H9 (cell line): ENCODE measurements at places on chromosomes 3 and 15. TPM values are rescaled to one million over a fixed set of nuclear protein-coding genes. Genes with fewer than 3 reads are reported as not detected.
A peak's percentile ranks its signal among the peaks of the same experiment; 100 is the strongest.

Gene SI
- not detected in 2 replicates for total RNA-seq

Gene KCNAB1
- 3.7 and 5.2 TPM in 2 replicates for total RNA-seq

Gene ZPLD1
- not detected in 2 replicates for total RNA-seq

Gene CCDC33
- 4.5 and 4.6 TPM in 2 replicates for total RNA-seq

Gene CHRFAM7A
- 2.4 and 4.3 TPM in 2 replicates for total RNA-seq

Gene ALS2CL
- 4.9 and 5.0 TPM in 2 replicates for total RNA-seq

Gene MST1R
- 4.9 and 5.3 TPM in 2 replicates for total RNA-seq

Gene ARGFX
- total RNA-seq: not detected in 2 replicates

GRCh38 chr3:20478436-20478835 is 292.4 kb upstream of the SGO1 start:
- no peak overlapping the region for H3K4me3 ChIP-seq
- DNase-seq: no peak
- no peaks in the 10 kb centered on the region for H3K4me1 ChIP-seq
- peaks cover 10% of the 10 kb centered on the region for H3K36me3 ChIP-seq
- no peak overlapping the region for H3K27ac ChIP-seq
- no peaks in the 10 kb centered on the region for H3K27me3 ChIP-seq

GRCh38 chr15:65212097-65212496 is 824 bp upstream of the CILP start:
- H3K27ac ChIP-seq: no peak overlapping the region
- DNase-seq: peak; percentile 69

GRCh38 chr3:155254445-155254844 is 39.0 kb downstream of the STRIT1 start:
- DNase-seq: no peak
- H3K27ac ChIP-seq: no peak overlapping the region
- H3K4me3 ChIP-seq: no peak overlapping the region
- H3K27me3 ChIP-seq: no peaks in the 10 kb centered on the region
- H3K36me3 ChIP-seq: no peaks in the 10 kb centered on the region

DNA sequence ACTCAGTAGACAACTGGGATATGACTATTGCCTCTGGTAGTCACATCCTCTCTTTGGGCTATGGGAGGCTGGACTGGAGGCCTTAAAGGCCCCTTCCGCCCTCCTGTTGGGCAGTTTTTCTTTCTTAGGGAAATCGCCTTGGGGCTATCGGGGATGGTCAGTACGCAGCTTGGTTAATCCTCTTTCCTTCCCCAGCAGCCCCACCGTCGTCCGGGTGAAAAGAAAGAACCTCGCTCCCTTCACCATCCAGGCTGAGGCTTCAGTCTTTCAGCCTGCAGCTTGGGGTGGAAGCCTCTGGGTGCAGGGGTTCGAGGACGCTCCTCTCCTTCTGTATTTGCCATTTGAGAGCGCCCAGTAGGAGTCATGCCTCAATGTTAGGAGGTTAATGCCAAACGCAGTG is 641 bp upstream of the ST6GAL1 start:
- DNase-seq: no peak
- no peak overlapping the region for H3K27ac ChIP-seq
- H3K27me3 ChIP-seq: no peaks in the 10 kb centered on the region; the same call in 1 of the 2 replicates
- 0 out of 2 replicates have a peak, but pooled peaks cover 2% of the 10 kb centered on the region for H3K4me1 ChIP-seq
- H3K36me3 ChIP-seq: peaks cover 23% of the 10 kb centered on the region

DNA sequence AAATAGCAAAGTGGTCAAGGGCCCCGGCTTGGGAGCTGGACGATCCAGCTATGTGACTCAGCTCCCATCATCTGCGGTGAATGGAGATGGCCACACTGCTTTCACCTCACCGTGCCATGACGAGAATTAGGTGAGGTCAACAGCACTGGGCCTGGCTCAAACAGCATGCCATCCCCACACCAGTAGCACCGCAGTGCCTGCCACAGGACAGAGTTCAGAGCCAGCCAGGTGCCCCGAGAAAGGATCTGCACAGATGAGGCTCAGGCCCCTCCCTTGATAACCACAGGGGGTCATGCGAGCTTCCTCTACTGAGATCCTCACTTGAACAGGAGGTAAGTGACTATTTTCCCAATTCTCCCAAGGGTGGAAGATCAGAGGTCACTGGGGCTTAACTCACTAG is 29.4 kb downstream of the ZXDC start:
- no peak overlapping the region for H3K4me3 ChIP-seq
- H3K27me3 ChIP-seq: no peaks in the 10 kb centered on the region
- H3K36me3 ChIP-seq: peaks cover 2% of the 10 kb centered on the region
- no peaks in the 10 kb centered on the region for H3K4me1 ChIP-seq
- no peak overlapping the region for H3K27ac ChIP-seq
- DNase-seq: no peak

- no peak overlapping the region for H3K27ac ChIP-seq
- DNase-seq: peak; percentile 56
- peaks cover 3% of the 10 kb centered on the region for H3K36me3 ChIP-seq
- H3K4me3 ChIP-seq: no peak overlapping the region
- H3K4me1 ChIP-seq: peaks cover 36% of the 10 kb centered on the region; the same call in 1 of the 2 replicates
- no peaks in the 10 kb centered on the region for H3K27me3 ChIP-seq
These were observed 11.5 kb downstream of the IGDCC3 start for GRCh38 chr15:65366122-65366892.

- H3K4me1 ChIP-seq: peaks cover 11% of the 10 kb centered on the region
- H3K4me3 ChIP-seq: no peak overlapping the region
- H3K27me3 ChIP-seq: no peaks in the 10 kb centered on the region; the same call in 1 of the 2 replicates
- H3K36me3 ChIP-seq: peaks cover 35% of the 10 kb centered on the region
- peak overlapping the region; percentile 64 for H3K27ac ChIP-seq
These were observed 284.4 kb downstream of the FOXP1 start for GRCh38 chr3:71299160-71299559.

GRCh38 chr3:55218577-55218976 is 268.5 kb downstream of the WNT5A start:
- H3K27ac ChIP-seq: no peak overlapping the region
- DNase-seq: no peak
- no peak overlapping the region for H3K4me3 ChIP-seq

DNA sequence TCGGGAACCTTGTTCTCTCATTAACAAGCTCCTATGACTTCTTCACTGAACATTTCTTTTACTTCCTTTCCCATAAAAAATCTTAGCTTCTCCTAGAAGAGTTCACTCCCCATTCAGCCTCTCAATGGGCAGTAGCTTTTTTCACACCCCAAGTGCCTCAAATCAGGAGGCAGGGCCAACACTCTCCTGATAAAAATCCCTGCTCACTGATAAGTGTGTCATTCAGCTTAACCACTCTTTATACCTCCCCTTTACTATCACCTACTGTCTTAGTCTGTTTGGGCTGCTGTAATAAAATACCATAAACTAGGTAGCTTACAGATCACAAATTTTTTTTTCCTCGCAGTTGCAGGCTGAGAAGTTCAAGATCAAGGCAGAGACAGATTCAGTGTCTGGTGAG is 400.4 kb downstream of the WDR72 start:
- no peak for DNase-seq
- H3K36me3 ChIP-seq: no peaks in the 10 kb centered on the region
- H3K27me3 ChIP-seq: no peaks in the 10 kb centered on the region
- no peak overlapping the region for H3K4me3 ChIP-seq
- H3K27ac ChIP-seq: no peak overlapping the region
- no peaks in the 10 kb centered on the region for H3K4me1 ChIP-seq

DNA sequence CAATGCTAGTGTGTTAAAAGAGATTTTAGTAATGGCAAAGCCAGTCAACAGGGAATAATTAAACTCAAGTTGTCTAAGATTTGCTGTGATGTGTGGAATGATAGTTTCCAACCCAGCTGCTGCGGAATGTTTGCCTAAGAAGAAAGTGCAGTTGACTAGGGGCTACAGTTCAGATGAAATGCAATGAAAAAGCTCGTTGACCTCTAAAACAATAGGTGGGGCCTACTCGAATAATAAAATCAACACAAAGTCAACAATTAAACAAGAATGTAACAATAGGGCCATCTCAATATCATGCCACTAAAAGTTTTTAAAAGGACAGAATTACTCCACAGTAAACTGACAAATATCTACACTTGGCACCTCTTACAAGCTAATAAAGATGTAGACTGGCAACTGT is 484.2 kb downstream of the MECOM start:
- H3K36me3 ChIP-seq: no peaks in the 10 kb centered on the region
- no peak overlapping the region for H3K4me3 ChIP-seq
- H3K4me1 ChIP-seq: no peaks in the 10 kb centered on the region

- peaks cover 21% of the 10 kb centered on the region for H3K36me3 ChIP-seq
- no peak overlapping the region for H3K4me3 ChIP-seq
- H3K27me3 ChIP-seq: no peaks in the 10 kb centered on the region
- H3K4me1 ChIP-seq: no peaks in the 10 kb centered on the region
These were observed 771.7 kb downstream of the IGSF11 start for GRCh38 chr3:118262800-118263402.

- peaks cover 18% of the 10 kb centered on the region for H3K36me3 ChIP-seq
- no peak overlapping the region for H3K4me3 ChIP-seq
- no peaks in the 10 kb centered on the region for H3K4me1 ChIP-seq
- no peak for DNase-seq
- no peaks in the 10 kb centered on the region for H3K27me3 ChIP-seq
These were observed 27.1 kb downstream of the MRAS start for GRCh38 chr3:138375447-138375846.

- peaks cover 9% of the 10 kb centered on the region for H3K36me3 ChIP-seq
- no peak overlapping the region for H3K27ac ChIP-seq
- H3K27me3 ChIP-seq: no peaks in the 10 kb centered on the region
These were observed 449.7 kb upstream of the ALCAM start for GRCh38 chr3:104916971-104917370.

GRCh38 chr3:184771301-184772127 is 40.5 kb upstream of the VPS8 start:
- H3K4me3 ChIP-seq: no peak overlapping the region; the same call in 2 of the 3 replicates
- H3K27ac ChIP-seq: no peak overlapping the region
- no peaks in the 10 kb centered on the region for H3K4me1 ChIP-seq
- DNase-seq: no peak
- no peaks in the 10 kb centered on the region for H3K27me3 ChIP-seq
- H3K36me3 ChIP-seq: no peaks in the 10 kb centered on the region

GRCh38 chr15:56058986-56059385 is 65.6 kb upstream of the NEDD4 start:
- no peak overlapping the region for H3K4me3 ChIP-seq
- no peak for DNase-seq
- H3K27me3 ChIP-seq: no peaks in the 10 kb centered on the region
- H3K27ac ChIP-seq: no peak overlapping the region
- H3K36me3 ChIP-seq: no peaks in the 10 kb centered on the region

DNA sequence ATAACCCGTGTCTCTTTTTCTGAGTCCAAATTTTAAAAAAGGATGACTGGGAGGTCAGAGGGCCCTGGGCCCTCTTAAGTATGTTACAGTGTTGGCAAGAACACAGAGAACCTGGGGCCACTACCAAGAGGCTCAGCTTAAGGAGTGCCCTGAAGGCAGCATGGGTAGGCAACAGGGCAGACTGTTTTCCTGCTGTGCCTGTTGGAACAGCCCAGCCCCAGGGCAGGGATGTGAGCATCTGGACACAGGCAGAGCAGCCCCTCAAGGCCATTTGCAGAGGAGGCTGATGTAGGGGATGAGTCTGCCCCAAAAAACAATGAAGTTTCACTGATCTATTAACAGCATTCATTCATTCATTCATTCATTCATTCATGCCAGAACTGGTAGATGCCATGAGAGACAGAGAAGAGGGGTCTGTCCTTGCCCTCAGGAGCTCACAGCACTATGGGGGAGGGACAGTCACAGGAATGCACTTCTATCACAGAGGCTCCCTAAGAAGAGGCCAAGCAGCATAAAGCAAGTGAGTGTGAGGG is 2.2 kb upstream of the LTF start:
- no peak overlapping the region for H3K4me3 ChIP-seq
- no peaks in the 10 kb centered on the region; the same call in 1 of the 2 replicates for H3K27me3 ChIP-seq
- DNase-seq: peak; percentile 17
- no peaks in the 10 kb centered on the region for H3K4me1 ChIP-seq

DNA sequence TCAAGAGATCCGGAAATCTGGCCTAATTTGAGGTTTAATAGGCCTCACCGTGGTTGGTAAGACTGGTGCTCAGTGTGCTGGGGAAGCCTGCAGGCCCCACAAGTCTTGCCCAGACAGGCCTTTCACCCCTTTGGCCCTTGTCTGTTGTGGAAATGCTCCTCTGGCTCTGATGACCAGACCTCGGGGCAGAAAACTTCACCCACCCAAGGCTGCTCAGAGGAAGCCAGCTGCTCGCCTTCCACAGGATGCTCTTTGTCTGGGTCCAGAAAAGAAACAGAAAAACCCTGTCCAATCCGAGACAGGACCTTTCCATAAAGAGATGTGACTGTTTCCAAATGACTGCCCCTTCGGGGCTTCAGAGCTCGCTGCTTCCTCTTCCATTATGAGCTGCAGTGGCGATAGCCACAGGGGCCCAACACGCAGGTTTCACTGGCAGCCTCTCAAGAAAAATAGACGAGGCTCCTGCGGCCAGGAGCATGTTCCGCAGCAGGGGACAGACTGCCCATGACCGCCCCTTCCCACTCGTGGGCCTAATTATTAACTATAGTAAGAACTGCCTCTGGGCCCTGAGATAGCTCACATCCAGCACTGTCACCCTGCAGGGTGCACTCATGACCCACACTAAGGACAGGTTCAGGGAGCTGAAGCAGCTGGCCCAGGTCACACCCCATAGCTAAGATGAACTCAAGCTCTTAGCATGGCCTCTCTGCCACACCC is 6.8 kb upstream of the SNX22 start:
- DNase-seq: no peak
- no peaks in the 10 kb centered on the region for H3K27me3 ChIP-seq
- no peaks in the 10 kb centered on the region for H3K4me1 ChIP-seq
- H3K36me3 ChIP-seq: no peaks in the 10 kb centered on the region; the same call in 2 of the 3 replicates

- H3K27me3 ChIP-seq: no peaks in the 10 kb centered on the region
- H3K36me3 ChIP-seq: no peaks in the 10 kb centered on the region
These were observed 74.2 kb upstream of the POU1F1 start for GRCh38 chr3:87350367-87351199.

GRCh38 chr3:60228823-60229222 is 1022.4 kb downstream of the FHIT start:
- H3K36me3 ChIP-seq: no peaks in the 10 kb centered on the region; the same call in none of the 3 replicates
- DNase-seq: no peak
- no peak overlapping the region for H3K4me3 ChIP-seq
- no peak overlapping the region for H3K27ac ChIP-seq
- H3K4me1 ChIP-seq: no peaks in the 10 kb centered on the region

DNA sequence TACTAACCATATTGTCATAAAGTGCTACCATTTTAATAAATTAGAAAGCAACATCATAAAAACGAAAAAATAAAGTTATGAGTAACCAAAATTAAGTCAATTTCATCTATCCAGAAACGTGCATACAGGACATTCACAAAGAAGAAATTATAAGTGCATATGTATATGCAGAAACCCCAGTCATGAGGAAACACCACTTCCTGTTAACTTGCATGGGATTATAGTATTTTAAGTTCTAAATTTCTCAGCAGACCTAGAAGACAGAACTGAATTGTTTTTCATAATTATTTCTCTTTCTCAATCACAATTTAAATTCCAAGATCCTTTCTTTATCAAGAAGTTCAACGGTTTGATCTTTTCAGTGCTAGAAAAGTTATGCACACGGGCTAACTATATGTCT is 1.4 kb upstream of the KBTBD8 start:
- no peak for DNase-seq
- H3K4me1 ChIP-seq: peaks cover 10% of the 10 kb centered on the region
- H3K4me3 ChIP-seq: no peak overlapping the region
- no peaks in the 10 kb centered on the region; the same call in 2 of the 3 replicates for H3K36me3 ChIP-seq
- H3K27me3 ChIP-seq: no peaks in the 10 kb centered on the region

- peaks cover 7% of the 10 kb centered on the region; the same call in 1 of the 2 replicates for H3K36me3 ChIP-seq
- DNase-seq: no peak
- H3K4me3 ChIP-seq: no peak overlapping the region
- no peaks in the 10 kb centered on the region for H3K27me3 ChIP-seq
- no peaks in the 10 kb centered on the region for H3K4me1 ChIP-seq
- H3K27ac ChIP-seq: no peak overlapping the region
These were observed 60.7 kb downstream of the TIMP4 start for GRCh38 chr3:12097971-12098370.

- no peaks in the 10 kb centered on the region for H3K27me3 ChIP-seq
- DNase-seq: no peak
- H3K27ac ChIP-seq: no peak overlapping the region
- H3K4me1 ChIP-seq: no peaks in the 10 kb centered on the region
- H3K36me3 ChIP-seq: no peaks in the 10 kb centered on the region
- no peak overlapping the region for H3K4me3 ChIP-seq
These were observed 56.4 kb downstream of the NEO1 start for GRCh38 chr15:73108676-73109075.
